ENCODE measurements at places on chromosomes 5 and 9.
A peak's percentile ranks its signal among the peaks of the same experiment; 100 is the strongest.

DNA sequence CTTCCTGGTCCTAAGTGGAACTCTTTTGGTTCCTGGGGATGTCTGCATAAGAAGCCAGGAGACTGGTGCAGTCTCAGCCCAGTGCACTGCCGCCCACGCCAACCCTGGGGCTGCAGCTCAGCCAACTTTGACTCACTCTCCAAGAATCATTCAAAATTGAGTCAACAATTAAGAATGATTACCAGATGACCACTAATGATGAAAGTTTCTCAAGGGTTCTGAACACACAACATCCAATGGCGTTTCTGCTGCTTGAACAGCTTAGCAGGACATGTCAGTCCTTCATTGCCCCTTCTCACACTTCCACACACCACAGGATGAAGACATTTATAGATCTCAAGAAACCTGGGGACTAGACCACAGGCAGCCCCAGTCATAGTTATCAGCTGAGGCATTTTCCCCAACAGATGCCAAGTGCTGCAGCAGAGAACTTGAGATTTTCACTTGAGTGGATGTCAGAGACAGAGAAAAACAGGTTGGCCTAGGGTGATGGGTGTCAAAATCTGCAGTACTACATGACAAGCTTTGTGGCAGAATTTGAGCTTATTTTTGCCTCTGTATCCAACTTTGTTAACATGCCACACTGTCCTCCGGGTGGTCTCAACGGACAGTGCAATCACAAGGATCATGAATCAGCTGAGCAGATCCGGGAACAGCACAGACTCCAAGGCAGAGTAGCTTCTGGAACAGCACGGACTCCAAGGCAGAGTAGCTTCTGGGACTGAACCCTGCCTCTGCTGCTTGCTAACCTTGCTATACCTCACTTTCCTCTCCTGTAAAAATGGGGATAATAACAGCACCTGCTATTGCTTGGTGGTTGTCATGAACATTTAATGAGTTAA is 356.1 kb downstream of the SPOCK1 start:
- peak; percentile 99 for DNase-seq

GRCh38 chr5:120252839-120253238 is 211.3 kb upstream of the PRR16 start:
- peak; percentile 31 for DNase-seq

- DNase-seq: peak; percentile 62
Observed at GRCh38 chr9:6506571-6506970, 93.6 kb downstream of the UHRF2 start.

DNA sequence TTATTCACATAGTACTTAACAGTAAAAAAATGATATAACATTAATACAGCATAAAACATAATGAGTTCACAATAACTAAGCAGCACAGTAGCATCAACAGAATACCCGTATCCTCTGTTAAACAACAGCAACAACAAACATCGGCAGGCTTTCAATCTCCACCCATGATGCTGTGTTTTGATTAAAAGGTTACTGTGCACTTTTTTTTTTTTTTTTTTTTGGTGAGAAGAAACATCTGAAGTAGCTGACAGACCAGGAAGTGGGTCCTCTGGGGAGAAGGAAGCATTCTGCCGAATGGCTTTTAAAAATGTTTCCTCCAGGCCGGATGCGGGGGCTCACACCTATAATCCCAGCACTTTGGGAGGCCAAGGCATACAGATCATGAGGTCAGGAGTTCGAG is 282.3 kb downstream of the EPB41L4A start:
- no peak for DNase-seq

DNA sequence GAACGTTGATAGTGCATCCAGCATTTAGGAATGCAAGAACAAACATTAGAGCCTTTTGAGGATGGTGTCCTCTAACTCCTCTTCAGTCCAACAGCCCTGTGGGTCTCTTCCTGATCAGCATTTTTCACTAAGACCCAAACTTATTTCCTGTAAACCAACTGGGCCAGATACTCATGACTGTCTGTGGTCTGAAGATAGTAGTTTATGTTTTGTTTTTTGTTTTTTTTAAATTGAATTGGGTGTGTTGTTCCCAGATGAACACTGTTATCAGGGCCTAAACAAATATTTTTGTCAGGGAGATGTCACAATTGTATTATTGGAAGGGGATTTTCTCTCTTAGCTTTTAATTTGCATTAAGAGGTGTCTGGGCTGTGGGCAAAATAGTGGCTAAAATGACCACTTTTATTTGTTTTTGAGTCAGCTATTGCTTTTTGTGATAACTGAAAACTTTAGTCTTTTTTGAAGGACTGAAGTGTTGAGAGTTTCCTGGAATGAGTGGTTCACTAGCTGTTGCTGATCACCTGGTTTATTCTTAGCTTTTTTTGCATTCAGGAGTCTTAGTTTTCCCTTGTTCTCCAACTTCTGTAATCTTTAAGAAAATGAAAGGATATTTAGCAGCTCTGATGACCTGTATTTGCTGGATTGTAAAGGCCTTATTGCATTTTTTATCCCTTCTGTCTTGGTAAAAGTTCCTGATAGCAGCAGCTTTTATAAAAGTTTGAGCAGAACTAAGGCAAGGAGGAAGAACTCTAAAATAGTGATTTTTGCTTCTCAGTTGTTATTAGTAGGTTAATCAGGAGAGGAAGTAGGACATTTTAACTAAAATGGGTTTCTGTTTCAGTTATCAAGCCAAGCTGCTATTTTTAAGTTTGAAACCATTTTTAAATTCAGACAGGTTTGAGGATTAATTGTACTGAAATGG is 5.5 kb downstream of the MAN2A1 start:
- no peak for DNase-seq

DNA sequence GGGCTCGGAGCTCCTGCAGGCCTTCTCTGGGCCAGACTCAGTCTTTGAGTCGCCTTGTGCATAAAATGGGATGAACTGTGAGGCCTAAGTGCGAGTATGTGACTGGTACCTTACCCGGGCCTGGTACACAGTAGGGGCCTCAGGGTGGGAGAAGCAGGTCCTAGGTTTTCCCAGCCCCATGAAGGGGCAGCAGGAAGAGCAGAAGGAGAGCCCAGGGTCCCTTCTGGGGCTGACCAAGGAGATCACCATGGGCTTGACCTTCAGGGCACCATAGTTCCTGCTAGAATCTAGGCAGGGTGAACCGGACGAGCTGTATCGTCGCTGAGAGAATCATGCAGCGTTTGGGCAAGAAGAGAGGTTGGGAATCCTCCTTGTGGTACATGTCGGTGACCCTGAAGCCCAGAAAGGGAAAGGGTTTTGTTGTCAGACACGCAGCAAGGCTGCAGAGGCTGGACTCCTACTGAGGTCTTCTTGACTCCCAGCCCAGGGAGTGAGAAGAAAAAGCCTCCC is 373 bp upstream of the PHYKPL start:
- DNase-seq: no peak

- peak; percentile 52 for DNase-seq
Observed at GRCh38 chr5:54180630-54181031, 129.7 kb downstream of the ARL15 start.

DNA sequence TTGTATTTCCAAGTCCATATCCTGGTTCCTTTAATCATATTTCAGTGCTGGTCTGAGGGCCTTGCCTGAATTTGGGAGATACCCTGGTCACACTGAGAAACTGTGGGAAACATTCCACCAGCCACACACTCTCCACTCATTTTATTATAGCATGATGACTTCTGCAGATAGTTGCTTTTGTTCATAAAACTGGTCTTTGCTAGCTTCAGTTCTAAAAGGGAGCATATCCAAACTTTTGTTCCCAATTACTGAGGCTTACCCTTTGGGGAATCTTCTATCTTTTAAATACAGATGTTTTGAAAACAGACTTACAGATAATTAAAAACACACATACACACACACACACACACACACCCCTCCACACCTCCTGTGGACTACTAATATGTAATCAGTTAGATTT is 21.0 kb downstream of the DMGDH start:
- no peak for DNase-seq

DNA sequence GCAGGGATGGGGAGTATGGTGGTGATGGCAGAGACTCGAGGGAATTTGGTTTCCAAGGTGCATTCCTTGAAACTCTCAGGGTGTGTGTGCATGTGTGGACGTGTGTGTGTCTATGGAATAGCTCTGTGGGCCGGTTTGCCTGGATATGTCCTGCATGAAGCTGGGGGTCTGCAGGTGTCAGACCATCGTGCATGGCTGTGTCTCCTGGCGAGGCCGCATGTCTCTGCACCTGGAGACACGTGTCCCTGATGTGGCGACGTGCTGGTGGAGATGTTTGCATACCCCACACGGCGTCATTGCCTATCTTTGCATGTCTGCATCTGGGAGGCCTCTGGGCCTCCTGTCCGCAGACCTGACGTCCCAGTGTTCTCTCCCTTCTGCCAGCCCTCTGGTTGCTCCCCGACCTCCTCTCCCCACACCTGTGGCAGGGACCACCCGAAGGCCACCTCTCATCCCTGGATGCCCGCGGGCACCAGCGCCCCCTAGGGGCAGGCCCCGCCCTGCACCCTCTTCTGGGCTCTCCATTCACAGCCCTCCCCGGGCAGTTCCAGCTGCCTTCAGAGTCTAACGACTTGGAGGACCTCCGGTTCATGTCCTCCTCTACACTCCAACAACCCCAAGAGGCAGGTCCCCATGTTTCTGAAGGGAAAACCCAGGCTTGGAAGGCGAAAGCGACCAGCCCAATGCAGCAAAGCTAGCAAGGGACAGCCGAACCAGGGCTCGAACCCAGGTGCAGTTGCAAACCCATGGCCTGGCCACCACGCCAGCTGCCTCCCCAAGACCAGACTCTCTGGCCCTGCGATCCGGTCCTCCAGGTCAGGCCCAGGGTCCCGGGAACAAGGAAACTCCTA is 88.6 kb downstream of the LMX1B start:
- DNase-seq: no peak

DNA sequence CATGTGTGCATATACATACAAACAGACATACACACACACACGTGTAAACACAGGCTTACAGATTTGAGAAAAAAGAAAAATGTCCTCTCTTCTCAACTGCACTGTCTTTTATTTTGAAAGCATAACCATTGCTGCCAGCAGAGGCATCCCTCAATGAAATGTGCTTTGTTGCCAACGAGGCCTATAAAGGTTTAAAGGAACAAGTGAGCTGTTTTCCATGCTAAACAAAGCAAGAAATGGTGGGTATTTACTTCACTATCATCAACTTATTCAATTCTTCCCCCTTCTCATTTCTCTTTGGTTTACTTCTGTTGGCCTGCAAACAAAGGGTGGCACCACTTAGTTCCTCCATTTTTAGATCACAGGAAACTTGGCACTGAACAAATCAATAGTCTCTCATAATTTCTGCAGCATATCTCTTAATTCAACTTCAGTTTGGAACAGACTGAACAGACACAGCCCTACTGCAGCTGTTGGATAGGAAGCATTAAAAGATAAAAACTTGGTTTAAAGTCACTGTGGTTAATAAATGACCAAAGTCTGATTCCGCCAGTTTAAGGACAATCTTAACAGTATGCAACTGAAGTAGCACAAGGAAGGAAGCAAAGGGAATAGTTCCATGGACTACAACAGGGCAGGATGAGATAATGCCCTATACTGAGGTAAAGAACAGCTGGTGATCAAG is 21.7 kb downstream of the TTC33 start:
- no peak for DNase-seq

GRCh38 chr9:109487247-109487646 is 10.9 kb downstream of the PTPN3 start:
- DNase-seq: no peak

DNA sequence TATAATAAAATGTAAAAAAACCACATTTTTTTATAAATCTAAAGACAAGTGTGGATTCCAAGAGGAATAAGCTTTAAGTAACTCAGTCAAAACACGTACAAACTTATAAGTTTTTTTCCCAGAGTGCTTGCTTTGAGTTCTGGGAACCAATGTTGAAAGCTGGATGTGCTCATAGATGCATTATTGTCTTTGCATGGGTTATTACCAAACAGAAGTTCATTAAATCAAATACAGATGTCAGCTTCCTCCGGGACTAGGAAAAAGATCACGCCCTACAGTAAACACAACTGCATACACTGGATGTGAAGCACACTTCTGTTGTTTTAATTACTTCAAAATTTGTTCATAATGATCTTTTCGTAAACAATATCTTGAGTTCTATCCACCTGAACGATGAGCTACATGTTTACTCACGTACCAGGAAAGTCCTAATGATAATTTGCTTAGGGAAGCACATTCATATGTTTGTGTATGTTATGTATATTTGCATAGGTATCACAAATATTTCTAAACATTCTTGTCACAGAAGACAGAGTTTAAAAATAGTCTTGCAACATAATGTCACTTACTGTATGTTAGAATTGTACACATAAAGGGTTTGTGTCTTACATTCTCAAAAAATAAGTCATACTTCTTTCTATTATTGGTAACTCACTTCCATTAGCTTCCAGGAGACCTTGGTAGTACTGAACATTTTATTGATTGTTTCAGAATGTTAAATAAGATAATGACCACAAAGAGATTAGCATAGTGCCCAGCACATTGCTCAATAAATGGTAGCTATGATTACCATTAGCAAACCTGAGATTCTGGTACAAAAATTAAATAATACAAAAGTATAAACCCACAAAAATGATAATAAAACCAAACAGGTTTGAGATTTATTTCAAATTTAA is 427.4 kb downstream of the CETN3 start:
- DNase-seq: no peak

DNA sequence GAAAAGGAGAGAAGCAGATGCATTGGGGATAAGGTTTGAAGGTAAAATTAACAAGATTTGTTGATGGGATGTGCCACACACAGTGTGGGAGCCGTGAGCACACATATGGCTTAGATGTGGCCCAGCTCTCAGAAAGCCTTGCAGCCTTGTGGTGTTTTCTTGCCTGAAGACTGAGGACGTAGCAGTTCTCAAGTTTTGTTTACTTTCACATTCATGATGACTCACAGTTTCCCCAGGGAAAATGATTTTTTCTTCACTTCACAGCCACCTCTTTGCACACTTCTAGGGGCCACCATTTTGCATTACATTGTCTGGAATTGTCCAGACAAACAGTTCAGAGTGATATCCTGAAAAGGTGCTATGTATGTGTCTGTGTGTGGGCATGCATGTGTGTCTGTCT is 126.2 kb downstream of the BASP1 start:
- DNase-seq: peak; percentile 76

GRCh38 chr9:92711844-92712243 is 41.9 kb upstream of the IPPK start:
- DNase-seq: no peak

DNA sequence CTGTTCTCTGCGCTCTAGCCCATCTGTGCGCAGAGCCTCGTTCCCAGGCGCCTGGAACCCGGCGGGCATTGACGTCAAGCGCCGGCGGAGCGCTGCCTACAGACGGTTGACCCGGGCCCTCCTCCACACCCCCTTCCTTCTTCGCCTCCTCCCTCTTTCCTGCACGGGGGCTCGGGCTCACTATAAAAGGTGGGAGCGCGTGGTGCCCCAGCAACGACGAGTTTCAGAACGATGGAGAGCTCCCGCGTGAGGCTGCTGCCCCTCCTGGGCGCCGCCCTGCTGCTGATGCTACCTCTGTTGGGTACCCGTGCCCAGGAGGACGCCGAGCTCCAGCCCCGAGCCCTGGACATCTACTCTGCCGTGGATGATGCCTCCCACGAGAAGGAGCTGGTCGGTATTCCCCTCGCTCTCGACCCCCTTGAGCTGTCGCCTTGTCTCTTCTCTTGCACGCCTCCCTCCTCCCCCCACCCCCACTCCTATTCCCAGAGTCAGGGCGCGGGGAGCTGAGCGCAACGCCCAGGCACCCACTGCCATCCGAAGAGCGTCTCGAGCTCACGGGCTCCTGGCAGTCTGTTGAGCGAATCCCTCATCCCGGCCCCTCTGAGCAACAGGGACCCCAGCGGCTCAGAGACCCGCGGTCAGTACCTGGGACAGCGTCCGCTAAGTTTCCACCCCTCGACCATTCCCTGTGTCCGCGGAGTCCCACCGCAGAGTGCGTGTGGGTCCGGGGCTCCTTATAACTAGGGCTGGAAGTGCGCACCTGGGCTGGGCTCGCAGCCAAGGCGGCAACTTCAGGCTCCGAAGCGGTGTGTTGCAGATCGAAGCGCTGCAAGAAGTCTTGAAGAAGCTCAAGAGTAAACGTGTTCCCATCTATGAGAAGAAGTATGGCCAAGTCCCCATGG is at the start of gene CARTPT:
TSS of gene CARTPT (plus strand) at position 213 of the 902 bp plus-strand sequence. CDS start at position 232, 19 bp downstream.
- peak; percentile 28 for DNase-seq

All from EH (cell line).